ENCODE measurements at places on chromosomes 5 and 9. TPM values are rescaled to one million over a fixed set of nuclear protein-coding genes. Genes with fewer than 3 reads are reported as not detected.

The ZFP62 gene
- 56.1 TPM for polyA plus RNA-seq

GRCh38 chr9:134057751-134058701, 9.8 kb downstream of the BRD3 start:
- DNase-seq, result peak; percentile 53

DNA sequence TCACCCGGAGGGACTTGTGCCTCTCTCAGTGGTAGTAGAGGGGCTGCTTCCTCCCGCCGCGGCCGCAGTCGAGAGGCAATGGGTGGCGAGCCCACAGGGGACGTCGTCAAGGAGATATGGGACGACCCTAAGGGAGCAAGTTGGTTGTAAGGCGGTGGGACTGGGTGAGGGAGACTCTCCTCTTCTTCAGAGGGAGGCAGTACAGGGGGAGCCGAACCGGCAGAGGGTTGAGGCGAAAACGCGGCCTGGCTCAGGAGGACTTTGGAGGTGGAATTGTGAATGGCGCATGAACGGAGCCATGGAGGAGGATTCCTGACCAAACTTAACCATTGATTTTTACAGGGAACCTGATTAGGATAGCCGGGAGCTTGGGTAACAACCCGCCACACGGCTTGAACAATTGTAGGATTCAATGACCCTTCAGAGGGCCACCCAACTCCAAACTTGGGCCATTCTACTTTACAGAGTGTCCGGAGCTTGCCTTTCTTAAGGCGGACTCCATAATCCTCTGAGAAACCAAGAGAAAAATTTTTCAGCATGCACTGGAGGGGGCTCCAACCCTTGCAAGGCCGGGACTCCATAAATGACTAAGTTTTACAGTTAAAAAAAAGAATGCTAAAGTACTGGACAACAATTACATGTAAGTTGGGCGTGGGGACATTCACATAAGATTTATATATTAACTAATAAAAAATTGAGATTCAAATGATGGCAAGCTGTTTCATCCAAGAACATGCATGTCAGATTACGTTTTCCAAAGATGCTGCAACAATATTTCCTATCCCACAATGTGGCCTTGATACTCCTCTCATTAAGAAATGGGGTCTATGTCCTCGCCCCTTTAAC, 19.4 kb upstream of the RHOBTB3 start:
- no peak for DNase-seq

- no peak for DNase-seq
These were observed 65.1 kb downstream of the PLPPR1 start for GRCh38 chr9:101093620-101094019.

The NOXA1 gene
- 11.8 TPM for polyA plus RNA-seq

The SH3PXD2B gene
- polyA plus RNA-seq, result 11.0 TPM

GRCh38 chr5:29822521-29822920, 1371.0 kb upstream of the CDH6 start:
- DNase-seq, result no peak

- no peak for DNase-seq
These were observed 25.8 kb downstream of the WNT8A start for GRCh38 chr5:138109463-138110265.

- DNase-seq, result no peak
These were observed 492.2 kb downstream of the NR2F1-AS1 start for GRCh38 chr5:93088592-93089389.

The FXN gene
- polyA plus RNA-seq, result 12.4 TPM

DNA sequence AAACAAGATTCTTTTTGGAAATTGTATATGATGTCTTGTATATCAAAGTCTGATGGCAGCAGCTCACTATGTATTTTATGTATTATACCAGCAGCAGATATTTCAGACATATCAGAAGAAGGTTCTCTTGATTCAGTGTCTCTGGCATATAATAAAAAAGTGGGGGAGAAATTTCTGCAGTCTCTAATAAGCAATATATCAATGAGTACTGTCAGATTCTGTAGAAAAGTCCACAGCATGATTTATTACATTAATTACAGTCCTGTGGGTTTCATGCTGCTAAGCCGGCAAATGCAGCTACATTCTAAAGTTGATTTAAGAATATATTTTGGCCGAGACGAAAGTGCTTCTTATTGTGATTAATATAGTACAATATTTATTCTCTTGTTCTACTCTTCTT, 113.1 kb downstream of the KIAA1958 start:
- no peak for DNase-seq

GRCh38 chr9:109585796-109586195, 87.7 kb upstream of the PTPN3 start:
- no peak for DNase-seq

GRCh38 chr5:180486636-180487149, 7.5 kb upstream of the CNOT6 start:
- DNase-seq, result no peak

The GFPT2 gene
- 5.8 TPM for polyA plus RNA-seq

The SMC2 gene
- polyA plus RNA-seq, result 17.4 TPM

The SPINK4 gene
- polyA plus RNA-seq, result 82.4 TPM

GRCh38 chr9:19286634-19287188, 56.2 kb downstream of the DENND4C start:
- peak; percentile 67 for DNase-seq

DNA sequence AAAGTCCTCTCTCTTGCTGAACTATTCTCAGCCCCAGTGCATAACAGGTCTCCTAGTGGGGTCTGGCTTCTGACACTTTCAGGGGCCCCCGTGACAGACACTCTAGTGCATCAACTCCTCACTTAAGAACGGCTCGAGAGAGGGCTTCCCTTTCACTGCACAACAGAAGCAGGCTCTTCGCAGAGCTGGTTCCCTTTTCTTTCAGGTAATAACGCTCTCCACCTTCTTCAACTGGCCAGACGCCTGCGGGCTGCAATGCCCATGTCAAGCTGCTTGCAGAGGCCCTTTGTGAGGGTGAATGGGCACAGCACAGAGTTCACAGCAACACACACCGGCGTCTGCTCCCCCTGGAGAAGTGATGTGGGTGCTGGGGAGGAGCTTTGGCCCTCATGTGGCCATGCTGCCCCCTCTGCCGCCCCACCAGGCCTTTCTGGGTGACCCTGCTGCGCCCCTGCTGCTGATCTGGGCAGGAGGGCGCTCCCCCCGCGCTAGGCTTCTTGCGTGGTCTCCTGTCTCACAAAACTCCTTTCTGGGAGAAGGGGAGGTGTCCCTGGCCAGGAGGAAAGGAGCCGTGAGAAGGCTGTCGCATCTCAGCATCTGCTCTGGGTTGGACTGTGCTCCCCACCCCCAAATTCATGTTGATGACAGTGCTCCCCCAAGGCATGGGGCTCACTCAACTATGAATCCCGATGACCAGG, 2.4 kb downstream of the MRPL36 start:
- no peak for DNase-seq

DNA sequence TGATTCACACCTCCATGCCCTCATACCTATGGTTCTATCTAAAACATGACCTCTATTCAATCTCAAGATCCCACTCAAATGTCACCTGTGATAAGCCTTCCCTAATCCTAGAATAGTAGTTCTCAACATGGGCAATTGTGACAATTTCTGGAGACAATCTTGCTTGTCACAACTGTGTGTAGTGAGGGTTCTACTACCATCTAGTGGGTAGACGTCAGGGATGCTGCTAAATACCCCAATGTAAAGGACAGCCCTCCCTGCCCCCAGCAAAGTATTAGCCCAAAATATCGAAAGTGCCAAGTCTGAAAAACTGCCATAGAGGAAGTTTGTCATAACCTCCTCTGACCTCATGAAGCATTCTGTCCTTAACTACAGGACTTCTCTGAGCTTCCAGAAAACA, 32.0 kb downstream of the TBCA start:
- no peak for DNase-seq

The CDC20B gene
- 0.15 TPM for polyA plus RNA-seq

DNA sequence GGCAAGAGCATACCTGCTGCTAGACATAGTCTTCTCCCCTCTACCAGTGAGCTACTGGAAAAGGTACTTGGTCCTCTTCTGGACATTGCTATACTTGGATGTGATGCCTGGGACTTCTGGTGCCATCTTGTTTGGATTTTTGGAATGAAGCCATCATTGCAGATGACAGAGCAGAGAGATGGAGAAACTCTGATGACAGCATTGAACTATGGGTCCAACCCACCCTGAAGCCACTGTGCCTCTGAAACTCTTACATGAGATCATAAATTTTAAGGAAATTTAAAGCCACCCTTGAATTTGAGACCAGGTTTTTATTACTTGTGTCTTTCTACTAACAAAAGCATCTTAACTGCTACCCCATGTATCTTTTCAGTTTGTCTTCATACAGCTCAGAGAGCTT, 151.1 kb upstream of the SMIM23 start:
- DNase-seq, result no peak

The ACTBL2 gene
- 0.01 TPM for polyA plus RNA-seq

The PDE6A gene
- 1.0 TPM for polyA plus RNA-seq

All from large intestine (tissue), 12 donors.